Fibroblast of upper back skin (primary cell): ENCODE measurements at places on chromosomes 3 and 15.

DNA sequence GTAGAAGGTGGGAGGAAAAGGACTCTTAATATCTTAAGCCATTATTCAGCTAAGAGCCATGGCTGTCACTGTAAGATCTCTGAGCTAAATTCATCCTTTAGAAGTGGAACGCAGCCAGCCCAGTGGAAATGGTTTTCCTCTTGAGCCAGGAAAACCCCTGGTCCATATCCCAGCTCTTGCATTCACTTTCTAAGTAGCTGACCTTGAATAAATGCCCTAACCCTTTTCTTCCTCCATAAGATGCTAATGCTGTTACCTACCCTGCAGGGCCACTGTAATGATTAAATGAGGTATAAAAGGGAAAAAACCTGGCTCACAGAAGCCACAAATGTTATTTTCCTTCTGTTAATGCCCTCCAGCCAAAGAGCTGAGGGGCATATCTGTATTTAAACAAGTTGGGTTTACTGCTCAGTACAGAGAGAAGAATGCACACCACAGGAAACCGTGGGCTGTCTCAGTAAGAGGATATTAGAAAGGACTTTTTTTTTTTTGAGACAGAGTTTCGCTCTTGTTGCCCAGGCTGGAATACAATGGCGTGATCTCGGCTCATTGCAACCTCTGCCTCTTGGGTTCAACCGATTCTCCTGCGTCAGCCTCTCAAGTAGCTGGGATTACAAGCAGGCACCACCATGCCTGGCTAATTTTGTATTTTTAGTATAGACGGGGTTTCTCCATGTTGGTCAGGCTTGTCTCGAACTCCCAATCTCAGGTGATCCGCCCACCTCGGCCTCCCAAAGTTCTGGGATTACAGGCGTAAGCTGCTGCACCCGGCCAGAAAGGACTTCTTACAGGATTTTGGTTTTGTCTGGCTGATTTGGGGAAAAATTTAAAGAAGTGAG, 6.8 kb downstream of the UBL7 start:
- DNase-seq = no peak

- no peak for DNase-seq
Observed at GRCh38 chr15:35728219-35728940, 182.4 kb upstream of the DPH6 start.

DNA sequence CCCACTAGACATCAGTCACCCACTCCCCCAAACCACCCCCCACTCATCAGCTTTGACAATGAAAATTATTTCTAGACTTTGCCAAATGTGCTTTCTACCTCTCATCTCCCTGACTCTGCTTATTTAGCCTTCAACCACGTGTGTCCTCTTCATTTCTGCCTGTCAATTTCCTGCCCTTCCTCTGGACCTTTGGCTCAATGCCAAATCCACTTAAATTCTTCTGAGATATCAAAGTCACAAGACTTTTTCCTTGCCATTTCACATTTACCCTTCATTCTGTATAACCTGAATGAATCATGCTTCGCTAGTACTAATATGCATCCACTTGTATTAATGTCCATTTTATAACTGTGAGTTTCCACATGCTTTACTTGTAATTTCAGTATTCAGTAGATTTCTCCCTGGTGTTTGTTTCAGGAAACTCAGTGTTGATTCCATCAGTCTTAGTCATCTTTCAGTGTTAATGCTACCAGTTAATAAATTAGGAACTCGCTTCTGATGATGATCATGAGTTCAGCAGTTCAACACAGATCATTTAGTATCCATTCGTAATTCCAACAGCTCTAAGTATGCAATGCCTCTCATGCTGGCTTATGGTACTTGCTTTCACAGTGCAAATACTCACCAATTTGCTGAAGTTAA, 128.2 kb upstream of the OSTN start:
- DNase-seq = peak; percentile 16

DNA sequence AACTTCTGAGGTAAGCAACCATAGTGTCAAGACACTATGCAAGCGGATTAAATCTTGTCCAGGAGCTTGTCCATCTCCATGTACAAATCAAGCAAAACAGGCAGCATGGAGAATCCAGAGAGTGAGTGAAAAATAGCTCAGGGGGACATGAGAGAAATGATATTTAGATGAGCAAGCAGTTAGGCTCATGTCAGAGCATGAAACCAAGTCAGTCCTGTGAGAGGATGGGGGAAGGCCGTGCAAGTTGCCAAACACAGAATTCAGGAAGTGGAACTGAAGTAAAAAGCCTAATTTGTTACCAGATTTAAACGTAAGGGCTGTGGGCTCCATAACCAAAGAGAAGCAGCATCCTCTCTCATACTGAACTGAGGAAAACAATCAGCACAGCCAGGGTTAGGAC, 995.9 kb downstream of the MCTP2 start:
- no peak for DNase-seq
